ENCODE measurements at places on chromosomes 6 and 20.
A peak's percentile ranks its signal among the peaks of the same experiment; 100 is the strongest.

DNA sequence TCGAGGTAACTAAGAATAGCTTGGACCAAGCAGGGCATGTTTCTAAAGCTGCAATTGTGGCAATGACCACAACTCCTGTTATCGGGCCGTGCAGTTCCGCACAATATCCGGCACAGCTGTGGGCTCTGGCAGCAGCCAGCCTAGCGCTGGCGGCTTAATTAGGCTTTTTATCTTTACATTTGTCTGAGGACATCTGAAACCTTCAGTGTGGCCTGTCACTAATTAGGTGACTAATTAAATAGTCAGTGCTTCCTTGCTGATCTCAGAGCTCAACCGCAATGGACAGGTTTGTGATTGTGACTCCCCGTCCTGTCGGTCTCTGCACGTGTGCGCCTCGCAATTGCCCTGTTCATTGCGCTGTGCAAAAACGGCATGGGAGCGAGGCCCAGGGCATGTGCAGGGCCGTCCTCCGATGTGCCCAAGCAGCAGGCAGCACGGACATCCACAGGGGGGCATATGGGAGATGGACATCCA lies 134.8 kb upstream of the INSM1 start:
- no peak for DNase-seq

DNA sequence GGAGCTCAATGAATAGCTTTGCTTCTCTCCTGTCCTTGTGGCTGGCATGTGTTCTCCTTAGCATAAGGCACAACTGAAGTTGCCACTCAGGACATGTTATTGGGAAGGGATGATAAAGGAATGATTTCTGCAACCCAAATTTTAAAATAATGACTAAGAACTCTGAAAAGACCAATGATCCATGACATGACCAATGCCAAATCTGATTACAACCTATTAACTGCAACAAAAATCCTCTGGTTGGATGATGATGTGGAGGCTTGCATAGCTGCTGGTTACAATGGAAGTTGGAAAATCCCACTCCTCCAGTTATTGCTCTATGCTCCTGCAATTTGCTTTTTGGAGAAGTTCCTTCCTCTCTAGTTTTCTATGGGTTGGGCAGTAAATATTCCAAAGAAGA lies 63.4 kb upstream of the FBXL4 start:
- no peak for DNase-seq

DNA sequence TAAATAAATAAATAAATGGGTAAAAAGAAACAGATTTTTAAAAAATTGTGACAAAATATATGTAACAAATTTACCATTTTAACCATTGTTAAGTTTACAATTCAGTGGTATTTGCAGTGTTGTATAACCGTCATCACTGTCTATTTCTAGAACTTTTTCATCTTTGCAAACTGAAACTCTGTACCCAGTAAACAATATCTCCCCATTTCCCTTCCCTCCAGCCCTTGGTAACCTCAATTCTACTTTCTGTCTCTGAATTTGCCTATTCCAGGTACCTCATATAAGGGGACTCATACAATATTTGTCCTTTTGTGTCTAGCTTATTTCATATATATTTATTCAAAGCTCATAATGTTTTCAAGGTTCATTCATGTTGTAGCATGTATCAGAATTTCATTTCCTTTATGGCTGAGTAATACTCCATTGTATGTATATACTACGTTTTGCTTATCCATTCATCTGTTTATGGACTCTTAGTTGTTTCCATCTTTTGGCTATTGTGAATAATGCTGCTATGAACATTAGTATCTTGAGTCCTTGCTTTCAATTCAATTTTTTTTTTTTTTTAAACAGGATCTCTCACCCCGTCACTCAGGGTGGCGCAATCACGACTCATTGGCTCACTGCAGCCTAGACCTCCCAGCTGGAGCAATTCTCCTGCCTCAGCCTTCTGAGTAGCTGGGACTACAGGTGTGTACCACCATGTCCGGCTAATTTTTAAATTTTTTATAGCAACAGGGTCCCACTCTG lies 8.9 kb downstream of the MANBAL start:
- DNase-seq, result peak; percentile 42

GRCh38 chr6:100678027-100678426 lies 203.1 kb downstream of the ASCC3 start:
- no peak for DNase-seq

GRCh38 chr20:38551056-38551626 lies 29.9 kb upstream of the ADIG start:
- DNase-seq, result no peak

DNA sequence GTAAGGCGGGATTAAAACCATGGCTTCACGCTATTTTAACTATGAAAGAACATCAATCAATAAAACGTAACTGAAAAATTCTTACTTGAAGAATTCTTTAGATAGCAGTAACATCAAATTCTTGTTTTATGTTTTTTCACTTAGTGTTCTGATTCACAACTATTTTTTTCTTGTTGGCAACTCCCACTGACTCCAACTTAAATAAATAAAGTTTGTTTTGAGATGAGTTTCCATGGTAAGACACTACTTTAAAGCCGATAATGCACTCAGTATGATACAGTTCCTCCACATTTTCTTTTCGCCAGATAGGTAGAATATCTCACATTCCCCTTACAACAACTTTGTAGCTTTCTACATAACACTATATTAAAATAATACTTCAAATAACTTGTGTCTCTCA lies 33.1 kb upstream of the CNKSR3 start:
- DNase-seq, result peak; percentile 61

DNA sequence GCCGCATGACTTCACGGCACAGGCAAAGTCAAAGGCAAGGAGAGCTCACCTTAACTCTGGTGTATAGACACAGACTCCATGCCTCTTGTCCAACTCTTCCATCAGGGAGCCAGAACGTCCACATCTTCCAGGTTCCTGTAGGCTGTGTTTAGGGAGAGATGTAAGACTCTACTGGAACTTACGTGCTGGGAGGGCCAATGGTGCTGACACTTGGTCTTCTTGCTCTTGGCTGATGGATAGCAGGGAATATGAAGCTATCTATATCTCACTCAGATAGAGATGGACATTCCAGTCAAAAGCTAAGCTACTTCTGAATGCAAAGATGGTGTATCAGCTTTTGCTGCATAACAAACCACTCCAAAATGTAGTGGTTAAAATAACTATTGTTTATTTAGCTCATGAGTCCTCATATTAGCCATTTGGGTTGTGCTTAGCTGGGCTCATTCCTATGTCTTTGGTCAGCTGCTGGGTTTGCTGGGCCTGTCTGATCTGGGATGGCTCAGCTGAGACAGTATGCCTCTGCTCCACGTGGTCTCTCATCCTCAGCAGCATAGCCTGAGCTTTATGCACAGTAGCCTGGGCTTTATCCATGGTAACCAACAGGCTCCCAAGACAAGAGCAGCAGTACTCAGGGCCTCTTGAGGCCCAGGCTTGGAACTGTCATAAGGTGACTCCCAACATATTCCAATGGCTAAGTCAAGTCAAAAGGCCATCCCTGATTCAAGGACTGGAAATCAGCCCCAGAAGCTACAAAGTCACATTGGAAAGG lies 111.6 kb downstream of the SNX5 start:
- peak; percentile 38 for DNase-seq
